ENCODE measurements at places on chromosomes 11 and 22.

GRCh38 chr11:37505406-37505805 lies 907.4 kb upstream of the RAG2 start:
- no peak for DNase-seq

DNA sequence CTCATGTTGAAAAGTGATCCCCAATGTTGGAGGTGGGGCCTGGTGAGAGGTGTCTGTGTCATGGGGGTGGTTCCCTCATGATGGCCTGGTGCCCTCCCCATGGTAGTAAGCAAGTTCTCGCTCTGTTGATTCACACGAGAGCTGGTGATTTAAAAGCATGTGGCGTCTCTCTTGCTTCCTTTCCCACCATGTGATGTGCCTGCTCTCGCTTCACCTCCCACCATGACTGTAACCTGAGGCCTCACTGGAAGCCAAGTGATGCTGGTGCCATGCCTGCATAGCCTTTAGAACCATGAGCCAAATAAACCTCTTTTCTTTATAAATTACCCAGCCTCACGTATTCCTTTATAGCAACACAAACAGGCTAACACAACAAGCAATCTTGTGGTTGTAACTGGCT lies 52.4 kb downstream of the VSIG10L2 start:
- no peak for DNase-seq

DNA sequence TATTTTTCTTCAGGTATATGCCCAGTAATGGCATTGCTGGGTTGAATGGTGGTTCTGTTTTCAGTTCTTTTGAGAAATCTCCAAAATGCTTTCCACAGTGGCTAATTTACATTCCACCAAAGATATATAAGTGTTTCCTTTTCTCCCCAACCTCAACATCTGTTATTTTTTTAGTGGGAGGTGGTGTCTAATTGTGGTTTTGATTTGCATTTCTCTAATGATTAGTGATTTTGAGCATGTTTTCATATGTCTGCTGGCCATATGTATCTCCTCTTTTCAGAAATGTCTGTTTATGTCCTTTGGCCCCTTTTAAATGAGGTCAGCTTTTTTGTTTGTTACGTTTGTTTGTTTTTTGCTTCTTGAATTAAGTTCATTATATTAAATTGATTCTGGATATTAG lies 760.2 kb downstream of the KCNA4 start:
- no peak for DNase-seq

DNA sequence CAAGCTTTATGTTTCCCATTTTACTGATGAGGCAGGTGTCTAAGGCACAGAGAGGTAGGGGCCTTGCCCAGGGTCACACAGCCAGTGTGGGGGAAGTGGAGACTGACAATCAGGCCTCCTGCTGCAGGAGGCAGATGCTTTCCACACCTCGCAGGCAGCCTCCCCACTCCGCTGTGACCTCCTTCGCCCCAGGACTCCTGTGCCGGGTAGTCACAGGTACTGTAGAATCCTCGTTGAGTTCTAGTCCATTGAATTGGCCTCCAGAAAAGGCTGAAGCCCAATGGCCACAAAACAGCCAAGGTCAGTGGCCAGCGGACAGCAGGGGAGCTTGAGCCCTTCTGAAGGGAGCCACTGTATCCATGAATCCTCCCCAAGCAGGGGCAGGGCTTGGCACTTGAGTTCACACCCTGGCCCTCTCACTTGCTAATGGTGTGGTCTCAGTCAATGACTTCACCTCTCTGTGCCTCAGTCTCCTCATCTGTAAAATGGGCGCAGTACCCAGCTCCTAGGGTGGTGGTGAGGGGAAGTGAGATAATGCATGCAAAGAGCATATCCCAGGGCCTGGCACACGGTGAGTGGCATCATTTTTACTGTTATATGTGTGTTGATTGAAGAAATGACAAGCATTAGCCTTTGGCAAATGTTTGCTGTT lies 1.1 kb upstream of the FXYD2 start:
- no peak for DNase-seq

DNA sequence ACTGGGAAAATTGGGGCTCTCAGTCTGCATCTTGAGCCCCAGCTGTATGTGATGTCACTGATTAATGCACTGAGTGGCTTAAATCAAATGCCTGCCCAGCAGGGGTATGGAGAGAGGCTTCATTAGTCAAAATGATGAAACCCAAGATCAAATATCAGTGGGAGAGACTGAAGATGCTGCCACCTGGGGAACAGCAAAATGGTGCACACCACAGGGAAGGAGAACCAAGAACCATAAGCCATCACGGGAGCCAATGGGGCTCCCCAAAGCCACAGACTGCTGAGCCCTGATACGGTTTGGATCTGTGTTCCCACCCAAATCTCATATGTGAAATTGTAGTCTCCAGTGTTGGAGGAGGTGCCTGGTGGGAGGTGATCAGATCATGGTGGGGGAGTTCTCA lies 85.6 kb downstream of the CTTN start:
- DNase-seq, result no peak

GRCh38 chr11:59193587-59194130 lies 19.1 kb downstream of the MPEG1 start:
- DNase-seq, result no peak

DNA sequence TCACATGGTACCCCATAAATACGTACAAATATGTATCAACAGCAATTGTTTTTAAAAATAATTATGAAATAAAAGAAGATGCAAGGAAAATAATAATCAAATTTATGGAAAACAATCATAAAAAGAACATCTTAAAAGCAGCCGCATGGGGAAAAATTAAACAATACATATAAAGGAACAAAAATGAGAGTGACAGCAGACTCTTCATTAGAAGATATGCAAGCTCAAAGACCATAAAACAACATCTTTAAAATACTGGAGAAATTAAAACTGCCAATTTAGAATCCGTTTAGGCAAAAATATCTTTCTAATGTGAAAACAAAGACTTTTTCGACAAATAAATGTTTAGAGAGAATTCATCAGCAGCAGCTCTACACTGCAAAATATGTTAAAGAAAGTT lies 190.6 kb upstream of the C11orf58 start:
- no peak for DNase-seq

GRCh38 chr11:47538741-47539565 lies 14.0 kb downstream of the CELF1 start:
- DNase-seq, result no peak

GRCh38 chr11:15918674-15919073 lies 437.7 kb downstream of the SOX6 start:
- no peak for DNase-seq

- DNase-seq, result no peak
Observed at GRCh38 chr11:107018902-107019493, 722 bp upstream of the GUCY1A2 start.

GRCh38 chr11:61890529-61891330 lies 615 bp downstream of the FADS3 start:
- DNase-seq, result peak; percentile 62

GRCh38 chr11:16778876-16779275 lies 40.4 kb downstream of the C11orf58 start:
- DNase-seq, result no peak

- no peak for DNase-seq
Observed at GRCh38 chr11:19225123-19225522, 15.6 kb downstream of the E2F8 start.

DNA sequence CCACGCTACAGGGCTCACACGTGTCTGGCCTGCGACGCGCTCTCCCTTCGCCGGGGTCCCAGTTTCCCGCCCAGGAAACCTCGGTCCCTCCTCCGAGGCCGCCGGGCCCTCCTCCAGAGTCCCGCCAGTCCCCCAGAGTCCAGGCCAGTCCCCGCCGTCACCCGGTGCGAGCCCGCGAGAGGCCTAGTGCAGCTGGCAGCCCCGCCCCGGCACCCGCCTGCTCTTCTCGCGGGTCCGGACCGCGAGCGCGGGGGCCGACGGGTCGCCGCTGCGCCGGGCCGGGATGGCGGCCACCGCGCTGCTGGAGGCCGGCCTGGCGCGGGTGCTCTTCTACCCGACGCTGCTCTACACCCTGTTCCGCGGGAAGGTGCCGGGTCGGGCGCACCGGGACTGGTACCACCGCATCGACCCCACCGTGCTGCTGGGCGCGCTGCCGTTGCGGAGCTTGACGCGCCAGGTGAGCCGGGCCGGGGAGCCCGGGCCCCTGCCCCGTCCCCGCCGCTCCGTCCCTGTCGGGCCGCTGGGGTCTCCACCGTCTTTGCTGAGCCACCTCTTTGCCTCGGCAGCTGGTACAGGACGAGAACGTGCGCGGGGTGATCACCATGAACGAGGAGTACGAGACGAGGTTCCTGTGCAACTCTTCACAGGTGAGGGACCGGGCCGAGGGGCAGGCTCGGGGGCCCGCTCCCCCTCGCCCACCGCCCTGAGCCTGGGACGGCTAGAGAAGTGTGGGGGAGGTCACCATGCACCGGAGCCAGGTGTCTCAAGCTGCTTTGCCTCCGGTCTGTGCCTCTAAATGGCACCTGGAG lies at the start of gene PTPMT1:
Gene PTPMT1 (plus strand): TSS at position 260 of the 809 bp plus-strand sequence. CDS start 24 bp downstream, at position 284.
- no peak for DNase-seq

DNA sequence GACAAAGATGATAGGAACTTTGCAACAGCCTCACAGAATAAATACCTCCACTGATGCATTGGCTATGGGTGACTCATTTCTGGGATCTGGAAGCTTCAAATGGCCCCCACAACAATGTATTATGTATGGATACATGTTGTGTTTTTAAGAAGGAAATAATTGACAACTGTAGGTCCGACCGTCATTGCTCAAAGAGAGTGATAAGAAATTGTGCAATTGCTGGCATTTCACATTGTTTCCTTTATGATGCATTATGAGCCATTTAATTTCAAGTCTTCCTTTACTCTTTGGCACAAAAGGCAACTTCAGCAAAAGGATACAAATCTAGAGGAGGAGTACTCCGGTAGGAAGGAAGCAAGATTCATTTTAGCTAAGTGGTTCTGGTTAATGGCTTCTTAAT lies 2.0 kb downstream of the ANO3 start:
- DNase-seq, result no peak

DNA sequence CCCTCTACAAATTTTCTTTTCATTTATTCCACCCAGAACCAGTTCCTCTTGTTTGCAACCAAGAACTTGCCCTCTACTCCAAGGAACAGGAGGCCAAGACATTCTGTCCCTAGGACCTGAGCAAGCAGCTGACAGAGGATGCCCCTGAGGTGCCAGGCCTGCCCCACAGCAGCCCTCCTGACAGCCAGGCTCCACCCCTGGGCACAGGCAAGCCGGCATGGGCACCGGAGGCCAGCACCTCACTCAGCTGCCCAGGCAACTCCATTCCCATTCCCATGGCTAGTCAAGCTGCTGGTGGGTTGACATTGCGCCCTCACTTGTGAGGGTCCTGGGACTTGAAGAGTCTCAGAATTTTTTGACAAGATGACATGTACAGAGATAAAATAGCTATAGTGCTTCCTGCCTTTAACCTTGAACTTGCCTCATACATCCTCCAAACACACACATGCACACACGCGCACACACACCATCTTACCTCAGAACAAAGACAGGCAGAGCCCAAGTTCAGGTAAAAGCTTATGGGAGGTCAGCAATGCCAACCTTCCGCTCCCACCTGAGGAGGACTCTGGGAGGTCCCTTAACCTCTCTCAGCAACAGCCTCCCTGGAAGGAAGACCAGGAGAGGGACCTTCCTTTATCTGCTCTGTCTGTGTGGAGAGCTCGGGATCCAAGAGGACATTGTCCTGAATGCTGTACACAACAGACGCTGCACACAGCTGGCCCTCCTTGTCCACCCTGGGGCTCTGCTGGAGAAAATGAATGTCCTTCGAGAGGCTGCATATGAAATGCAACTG lies 620.9 kb upstream of the CADM1 start:
- DNase-seq, result no peak

DNA sequence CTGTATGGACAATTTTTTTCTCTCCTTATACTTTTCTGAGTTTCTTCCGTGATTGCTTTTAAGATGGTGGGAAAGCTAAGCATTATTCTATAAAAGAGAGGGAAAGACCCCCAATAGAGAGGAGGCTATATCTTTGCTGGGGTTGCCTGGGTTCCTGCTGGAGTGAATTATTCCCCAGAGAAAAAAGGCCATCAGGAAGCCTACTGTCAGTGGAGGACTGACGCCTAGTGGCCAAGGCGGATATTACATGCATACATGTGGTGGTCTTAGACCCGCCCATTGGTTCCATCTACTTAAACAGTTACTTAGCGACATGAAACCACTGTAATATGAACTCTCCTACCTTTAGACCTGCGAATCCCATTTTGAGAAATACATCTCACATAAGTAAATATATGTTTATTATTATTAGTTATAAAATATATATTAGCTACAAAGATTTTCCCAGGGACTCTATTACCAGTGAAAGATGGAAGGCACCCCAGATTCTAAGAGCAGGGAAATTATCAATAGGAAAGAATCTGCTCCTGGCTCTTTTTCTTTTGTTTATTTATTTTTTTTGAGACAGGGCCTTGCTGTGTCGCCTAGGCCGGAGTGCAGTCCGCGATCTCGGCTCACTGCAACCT lies 15.7 kb upstream of the PGA3 start:
- DNase-seq, result peak; percentile 40

DNA sequence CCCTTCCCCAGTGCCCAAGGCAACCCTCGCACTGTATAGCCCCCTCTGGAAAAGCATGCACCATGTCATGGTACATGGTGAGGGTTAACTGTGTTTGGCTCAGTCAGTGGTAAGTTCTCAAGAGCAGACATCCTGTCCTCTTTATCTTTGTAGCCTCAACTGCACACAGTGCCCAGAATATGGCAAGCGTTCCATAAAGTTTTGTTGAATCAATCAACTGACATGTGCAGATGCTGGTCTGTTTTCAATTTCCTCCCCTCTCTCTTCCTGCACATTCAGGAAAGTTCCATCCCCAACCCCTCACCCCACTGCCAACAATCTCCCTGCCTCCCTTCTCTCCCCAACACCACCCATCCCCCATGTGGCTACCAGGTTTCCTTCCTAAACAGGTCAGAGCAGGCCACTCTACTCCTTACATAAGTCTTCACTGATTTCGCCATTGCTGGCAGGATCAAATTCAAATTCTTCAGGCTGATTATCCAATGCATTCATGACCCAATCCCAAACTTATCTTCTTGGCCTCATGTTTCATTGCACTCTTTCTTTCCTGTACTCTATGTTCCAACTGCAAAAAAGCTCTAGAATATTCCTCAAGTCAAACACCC lies 15.5 kb upstream of the TMPRSS5 start:
- no peak for DNase-seq

DNA sequence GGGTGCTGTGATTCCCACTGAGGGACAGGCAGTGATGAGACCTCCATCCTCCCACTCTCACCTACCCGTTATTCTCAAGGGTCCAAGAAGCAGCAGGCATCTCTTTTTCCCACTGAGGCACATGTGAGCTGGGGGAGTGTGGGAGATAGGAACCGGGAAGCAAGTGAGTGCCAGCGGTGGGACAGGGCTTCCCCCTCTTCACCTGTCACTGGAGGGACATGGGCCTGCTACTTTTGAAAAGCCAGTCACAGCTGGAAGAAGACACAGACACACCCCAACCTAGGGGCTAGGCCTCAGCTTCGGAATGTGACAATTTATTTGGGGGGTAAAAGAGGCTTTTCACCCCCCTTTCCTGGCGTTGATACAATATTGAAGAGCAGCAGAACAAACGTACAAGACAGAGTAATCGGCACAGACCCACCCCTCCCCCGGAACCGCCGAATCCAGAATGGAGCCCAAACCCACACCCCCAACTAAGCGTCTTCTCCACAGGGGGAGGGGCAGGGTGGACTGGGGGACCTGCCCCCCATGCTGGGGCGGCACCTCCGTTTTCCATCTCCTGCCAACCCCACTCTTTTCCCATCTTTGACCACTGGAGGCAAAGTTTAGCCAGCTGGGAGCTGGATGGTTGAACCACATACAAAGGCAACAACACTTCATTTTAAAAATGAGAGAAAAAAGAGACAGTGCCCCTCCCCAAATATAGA lies 10.7 kb downstream of the CBX6 start:
- no peak for DNase-seq

GRCh38 chr11:72138821-72139390 lies 3.4 kb downstream of the FOLR3 start:
- no peak for DNase-seq

GRCh38 chr11:68338051-68338780 lies 25.8 kb downstream of the LRP5 start:
- DNase-seq, result no peak
